ENCODE measurements at places on chromosomes 2 and 18.

DNA sequence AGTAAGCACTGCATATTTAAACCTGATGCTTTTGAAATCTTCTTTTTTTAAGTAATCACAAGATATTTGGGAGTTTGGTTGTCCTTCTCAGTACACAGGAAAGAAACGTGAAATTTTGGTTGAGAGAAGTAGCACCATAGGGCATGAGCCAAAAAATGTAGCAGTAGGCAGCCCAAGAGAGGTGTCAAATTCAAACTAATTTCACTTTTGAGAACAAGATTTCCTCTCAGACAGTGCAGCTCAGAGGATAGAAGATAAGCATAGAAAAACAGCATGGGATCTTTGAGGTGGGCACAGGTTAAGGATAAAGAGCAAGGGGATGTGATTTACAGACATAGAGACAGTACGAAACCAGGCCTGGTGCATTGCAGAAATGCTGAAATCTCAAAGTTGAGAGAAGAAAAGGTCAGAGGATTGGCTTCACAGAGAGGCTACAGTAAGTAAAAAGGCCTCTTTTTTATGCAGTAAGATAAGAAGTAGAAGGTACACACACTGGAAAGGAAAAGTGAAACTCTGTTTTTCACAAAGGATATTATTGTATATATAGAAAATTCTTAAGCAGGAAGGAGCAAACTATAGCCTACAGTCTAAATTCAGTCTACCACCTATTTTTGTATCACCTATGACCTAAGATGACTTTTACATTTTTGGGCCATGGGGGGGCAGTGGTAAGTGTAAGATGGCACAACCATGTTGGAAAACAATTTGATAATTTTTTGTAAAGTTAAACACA, 89.8 kb downstream of the PKP4 start:
- no peak for DNase-seq

DNA sequence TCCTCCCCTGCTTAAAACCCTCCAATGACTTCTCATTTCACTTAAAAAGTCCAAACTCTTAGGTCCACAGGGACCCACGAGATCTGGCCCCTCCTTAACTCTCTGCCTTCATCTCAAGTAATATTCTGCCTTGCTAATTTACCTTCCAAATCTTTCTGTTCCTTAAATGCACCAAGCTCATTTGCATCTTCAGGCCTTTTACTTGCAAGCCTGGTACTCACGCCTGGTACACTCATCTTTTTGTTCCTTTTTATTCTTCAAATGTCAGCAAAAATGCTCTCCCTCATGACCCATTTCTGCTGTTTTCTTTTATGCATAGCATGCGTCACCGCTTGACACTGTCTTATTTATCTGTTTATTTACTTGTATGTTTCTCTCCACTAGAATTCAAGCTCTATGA, 2.7 kb upstream of the WIPF1 start:
- DNase-seq = no peak

- DNase-seq = no peak
Measured at GRCh38 chr18:500632-501405, at the start of gene COLEC12. Gene COLEC12 (minus strand): TSS chr18:500701. CDS start chr18:500514, 187 bp downstream.

DNA sequence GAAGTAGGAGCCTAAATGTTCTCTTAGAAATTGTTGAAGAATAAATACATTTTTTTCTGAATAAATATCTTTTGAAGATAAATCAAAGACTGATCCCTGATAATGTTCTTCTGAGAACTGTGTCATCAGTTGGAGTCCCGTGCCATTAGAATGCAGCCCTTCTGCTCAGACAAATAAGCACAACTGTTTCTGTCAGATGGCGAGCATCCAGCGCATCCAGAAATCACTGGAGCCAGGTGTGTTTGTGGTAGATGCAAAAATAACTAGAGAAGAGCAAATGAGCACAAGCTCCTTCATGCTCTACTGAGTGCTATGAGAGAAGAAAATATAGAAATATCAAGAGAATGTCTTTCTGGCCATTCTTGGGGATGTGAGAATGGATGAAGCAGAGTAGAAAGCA, 573.7 kb downstream of the THSD7B start:
- DNase-seq = no peak

GRCh38 chr2:63891488-63892030, 49.9 kb downstream of the UGP2 start:
- DNase-seq = no peak

DNA sequence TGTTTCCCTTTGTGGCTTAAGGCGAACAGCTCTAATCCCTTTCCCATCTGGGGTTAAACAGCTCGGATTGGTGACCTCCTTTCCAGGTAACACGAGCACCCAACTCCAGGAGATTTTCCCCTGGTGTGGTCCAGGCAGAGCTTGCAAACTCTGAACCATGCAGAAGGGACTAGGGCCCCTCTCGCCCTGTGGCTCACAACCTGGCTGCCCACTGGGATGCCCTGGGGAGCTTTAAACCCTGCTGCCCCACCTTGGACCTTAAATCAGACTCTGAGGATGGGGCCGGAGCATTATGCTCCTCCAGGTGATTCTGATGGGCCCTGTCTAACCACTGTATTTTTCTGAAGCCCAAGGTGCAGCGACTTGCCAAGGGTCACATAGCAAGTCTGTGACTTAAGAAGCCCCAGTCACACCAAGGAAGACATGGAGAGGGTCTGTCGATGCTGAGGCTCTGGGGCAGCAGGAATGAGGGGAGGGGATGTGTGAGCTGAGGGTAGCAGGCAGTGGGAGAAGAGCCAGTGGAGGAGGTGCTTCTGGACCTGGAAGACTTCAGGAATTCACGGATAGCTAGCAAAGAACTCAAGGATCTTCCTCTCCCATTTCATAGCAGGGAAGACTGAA, 5.9 kb downstream of the ARID5A start:
- no peak for DNase-seq

- DNase-seq = no peak
Measured at GRCh38 chr2:124561486-124561885, 536.4 kb downstream of the CNTNAP5 start.

DNA sequence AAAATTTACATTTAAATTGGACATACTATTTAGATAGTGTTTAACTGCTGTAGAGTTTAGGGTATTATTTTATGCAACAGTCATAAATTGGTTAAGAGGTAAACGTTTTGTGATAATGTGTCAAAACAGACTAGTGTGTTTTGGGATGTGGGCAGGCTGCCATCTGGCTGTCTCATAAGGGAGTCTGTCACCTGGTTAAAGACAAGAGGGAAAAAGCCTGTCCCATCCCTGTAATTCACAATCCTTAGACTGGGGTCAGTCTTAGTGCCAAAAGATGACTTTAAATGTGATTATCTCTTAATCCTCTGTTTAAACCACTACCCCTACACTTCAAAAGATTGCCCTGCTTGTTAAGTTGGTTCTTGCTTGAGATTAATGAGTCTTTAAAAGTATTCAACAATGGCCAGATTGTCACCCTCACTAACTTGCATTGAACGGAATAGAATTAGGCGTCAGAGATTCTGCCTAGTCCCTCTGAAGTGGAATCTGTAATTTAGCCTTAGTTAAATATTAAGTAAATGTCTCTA, 59.2 kb downstream of the SGPP2 start:
- no peak for DNase-seq

DNA sequence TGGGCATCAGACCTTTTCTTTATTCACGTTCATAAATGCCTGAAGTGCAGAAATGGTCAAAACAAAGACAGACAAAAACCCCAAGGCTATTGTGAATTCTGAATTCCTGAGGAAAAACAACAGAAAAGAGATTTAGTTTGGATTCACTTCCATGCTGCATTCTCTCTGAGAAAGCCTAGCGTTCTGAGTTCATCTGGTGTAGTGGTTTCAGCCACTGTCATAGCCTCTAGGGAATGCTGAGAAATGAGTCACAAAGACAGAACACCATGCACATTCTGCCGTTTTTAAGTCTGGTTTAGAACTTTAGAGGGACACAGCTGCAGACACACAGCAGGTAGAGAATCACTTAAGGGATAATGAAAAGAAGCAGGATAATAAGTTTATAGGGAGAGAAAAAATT, 93.8 kb downstream of the LRP1B start:
- no peak for DNase-seq

DNA sequence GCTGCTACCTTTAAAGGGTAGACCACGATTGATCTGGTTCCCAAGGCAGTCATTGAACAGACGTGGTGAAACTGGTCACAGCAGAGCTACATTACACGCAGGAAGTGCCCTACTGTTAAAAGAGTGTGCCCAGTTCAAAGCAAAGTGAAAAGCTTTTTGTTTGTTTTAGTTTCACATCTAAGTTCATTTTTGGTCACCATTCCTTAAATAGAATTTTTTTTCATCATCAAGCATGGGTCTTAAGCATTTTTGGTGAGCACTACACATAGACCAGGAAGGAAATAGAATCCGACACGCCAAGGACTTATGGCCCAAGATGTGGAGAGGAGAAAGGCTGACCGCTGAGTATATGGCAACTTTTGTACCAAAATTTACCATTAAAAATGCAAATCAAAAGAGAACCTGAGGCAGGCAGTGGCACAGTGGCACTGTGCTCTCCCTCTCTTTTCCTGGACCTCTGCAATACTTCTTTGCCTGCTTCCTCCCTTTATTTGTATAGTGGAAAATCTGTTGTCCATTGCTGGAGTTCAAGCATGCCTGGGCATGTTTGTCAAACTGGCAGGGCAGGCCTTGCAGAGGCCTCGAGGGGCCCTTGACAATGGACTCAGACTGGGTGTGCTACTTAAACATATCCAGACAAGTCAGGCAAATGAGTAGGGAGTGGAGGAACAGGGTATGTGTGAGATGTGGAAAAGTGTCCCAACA, 42.6 kb upstream of the HNRNPA3 start:
- no peak for DNase-seq

DNA sequence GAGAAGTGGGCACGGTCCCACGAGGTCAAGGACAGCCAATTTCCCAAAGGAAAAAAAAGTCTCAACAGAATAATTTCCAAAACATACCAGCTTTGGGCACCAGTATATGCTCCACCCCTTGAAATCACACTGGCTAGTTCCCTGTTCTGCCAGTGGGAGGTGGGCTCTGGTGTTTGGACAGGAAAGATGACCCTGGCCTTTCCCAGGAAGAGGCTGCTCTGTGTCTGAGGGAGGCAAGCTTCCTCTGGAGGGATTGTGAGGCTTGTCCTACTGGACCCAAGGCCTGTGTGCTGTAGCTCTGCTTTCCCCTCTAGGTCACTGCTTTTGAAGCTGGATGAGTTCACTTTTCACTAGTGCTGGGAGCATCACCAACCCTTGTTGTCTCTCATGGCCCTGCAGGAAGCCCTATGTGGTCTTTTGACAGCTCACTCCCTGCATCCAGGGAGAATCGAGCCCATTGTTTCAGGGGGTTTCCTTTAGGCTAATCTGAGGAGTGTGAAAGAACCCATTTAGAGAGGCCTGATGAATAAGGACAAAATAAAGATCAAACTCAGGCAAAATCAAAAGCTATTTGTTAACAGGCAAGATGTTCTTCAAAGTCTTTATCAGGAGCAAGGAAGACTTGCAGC, 36.3 kb downstream of the CXCR4 start:
- DNase-seq = no peak

DNA sequence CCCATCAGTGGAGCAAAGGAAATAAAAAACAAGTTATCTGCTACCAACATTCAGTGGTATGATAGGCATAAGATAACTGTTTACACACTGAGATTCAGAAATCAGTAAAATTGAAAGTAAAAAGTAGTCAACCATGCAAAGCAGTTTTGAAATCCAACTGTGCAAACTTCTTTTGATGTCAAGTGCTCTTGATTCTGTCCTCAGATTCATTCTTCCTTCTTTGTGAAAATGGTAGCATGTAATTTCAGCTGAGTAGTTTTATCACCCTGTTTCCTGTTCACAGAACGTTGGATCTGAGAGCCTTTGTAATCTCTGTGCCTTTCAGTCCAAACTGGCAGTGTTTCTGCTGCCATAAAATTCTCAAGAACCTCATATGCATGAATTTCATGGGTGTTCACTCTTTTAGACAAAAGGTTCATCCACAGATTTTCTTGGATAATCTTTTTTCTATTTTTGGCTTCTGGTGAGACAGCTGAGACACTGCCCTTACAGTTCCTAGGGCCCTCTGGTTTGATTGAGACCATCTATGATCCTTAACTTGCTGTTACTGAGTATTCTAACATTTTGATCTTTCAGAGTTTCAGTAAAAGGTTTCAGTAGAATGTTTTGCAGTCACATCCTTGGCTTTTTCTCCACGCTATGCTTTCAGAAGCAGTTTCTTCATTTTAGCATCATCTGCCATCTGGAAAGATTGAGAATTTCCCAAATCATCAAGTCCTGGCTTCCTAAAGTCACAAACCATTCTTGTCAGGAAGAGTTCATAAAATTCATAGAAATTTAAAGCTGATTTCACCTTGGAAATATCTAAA, 272.3 kb upstream of the EPHA4 start:
- no peak for DNase-seq

DNA sequence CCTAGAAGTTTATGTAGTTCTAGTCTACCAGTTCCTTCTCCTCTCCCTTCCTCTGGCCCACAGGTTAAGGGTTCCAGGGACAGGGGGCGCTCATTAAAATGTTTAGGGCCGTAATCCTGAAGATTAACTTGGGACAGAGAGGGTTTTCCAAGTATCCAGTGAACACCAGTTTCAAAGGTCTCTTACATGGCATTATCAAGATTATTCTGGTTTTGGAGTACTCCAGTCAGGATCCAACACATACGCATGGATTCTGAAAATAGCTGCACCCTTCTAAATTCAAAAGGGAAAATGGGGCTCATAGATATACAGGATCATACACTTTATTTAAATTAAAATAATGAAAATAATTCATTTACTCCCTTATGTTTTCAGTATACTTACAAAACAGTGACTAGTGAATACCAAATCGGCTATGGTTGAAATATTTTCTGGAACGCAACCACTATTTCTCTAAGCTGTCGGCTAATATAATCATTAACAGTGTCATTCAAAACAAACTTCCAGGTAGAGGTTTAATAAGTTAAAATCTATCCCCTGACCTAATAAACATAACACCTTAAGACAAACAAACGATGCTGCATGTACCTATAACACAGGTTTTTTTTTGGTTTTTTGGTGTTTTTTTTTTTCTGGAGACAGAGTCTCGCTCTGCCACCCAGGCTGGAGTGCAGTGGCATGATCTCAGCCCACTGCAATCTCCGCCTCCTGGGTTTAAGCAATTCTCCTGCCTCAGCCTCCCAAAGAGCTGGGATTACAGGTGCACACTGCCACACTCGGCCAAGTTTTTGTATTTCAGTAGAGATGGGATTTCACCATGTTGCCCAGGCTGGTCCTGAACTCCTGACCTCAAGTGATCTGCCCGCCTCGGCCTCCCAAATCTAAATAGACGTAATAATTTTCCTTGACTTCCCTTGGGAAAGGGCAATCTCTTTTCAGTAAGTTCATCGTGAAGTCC, 44.7 kb downstream of the MGAT4A start:
- DNase-seq = no peak

DNA sequence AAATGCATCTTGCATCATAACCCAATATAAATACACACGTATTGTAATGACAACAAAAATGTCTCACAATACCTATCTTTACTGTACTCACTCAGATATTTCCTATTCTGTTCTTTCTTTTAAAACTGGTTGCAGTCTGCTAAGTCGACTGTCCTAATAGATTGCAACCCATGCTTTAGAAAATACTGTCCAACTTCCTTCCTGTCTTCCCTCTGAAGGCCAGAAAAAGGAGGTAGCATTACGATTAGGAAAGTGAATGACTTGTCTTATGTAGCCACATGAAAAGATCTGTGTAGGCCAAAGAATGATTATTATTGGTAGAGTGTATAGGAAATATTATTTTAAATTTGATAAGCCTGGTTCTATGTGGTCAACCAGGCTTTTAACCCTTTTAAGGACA, 134.1 kb downstream of the FAM210A start:
- no peak for DNase-seq
